ENCODE measurements at places on chromosomes 12 and 14. TPM values are rescaled to one million over a fixed set of nuclear protein-coding genes. Genes with fewer than 3 reads are reported as not detected.

DNA sequence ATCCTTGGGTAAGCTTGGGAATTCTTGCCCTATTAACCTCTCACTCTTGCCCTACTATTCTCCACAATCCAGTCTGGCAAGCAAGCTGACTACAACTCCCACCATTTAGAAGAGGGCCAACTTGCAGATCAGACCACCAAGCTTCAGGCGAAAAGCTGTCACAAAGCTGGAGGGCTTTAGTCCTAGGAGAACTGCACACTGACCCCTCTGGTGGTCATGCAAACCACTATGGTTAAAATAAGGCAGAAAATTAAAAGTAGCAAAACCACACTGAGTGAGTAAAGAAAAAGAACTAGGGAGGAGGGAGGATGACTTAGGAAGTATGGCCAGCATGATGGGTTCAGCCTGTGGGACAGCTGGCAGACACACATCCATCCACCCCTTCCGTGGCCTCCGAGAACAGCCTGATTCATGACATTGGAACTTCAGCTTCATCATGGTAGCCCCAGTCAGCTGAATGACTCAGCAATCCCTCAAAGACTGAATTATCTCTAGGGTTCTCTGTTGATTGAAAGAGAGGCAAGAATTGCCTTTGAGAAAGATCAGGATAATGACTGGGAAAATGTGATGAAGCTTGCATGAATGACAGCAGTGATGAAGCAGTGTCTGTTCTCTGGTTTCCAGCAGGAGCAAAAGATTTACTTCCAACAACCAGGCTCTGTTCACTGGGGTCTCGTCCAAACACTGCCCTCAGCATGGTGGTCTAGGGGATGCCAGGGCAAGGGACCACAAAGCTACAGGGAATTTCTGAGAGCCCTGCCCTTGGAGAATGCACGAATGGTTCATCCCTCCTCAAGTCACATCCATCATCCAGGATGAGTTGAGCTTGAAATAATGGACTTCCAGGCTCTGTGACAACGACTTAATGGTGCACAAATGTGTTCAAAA is 24.4 kb downstream of the PITPNM2 start:
- peak; percentile 99 for DNase-seq

GRCh38 chr12:106598003-106598402 is 15.2 kb downstream of the RFX4 start:
- DNase-seq: no peak

GRCh38 chr12:54329759-54330158 is 4.8 kb downstream of the COPZ1 start:
- DNase-seq: peak; percentile 9

DNA sequence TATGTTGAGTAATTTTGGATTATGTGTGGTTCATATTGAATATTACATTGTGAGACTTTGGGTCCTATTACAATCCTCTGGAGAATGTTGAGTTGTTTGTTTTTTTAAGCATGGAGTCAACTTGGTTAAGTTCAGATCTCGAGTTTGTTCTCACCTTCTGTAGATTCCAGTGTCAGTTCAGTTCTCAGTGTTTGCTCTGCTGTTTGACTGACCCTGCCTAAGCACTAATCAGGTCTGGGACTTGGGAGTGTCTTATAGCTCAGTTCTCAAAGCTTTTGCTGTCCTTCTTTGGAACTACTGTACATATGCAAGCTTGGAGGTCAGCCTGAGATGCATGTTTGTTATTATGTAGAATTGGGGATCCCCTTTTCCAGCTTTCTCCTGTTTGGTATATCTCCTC is 63.1 kb downstream of the DIP2B start:
- DNase-seq: peak; percentile 64

DNA sequence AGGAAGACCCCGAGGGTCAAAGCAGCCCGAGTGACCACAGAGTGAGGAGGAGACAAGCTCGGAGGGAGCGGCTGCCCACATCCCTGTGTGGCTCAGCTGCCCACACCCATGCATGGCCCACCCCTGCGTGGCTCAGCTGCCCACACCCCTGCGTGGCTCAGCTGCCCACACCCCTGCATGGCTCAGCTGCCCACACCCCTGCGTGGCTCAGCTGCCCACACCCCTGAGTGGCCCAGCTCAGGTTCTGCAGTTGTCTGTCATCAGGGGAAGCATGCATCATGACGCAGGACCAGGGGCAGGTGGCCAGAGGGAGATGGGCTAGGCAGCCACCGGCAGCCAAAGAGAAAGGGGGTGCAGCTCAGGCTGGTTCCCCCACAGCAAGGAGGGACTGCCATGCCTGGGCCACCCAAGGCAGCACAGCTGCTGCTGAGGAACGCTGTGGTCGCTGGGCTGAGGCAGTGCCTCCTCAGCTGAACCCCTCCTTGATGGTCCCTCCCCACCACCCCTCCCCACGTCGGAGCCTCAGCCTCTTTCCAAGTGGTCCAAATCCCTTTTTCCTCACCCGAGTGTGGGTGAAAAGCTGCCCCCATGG is 33.3 kb upstream of the NUDT14 start:
- DNase-seq: no peak

DNA sequence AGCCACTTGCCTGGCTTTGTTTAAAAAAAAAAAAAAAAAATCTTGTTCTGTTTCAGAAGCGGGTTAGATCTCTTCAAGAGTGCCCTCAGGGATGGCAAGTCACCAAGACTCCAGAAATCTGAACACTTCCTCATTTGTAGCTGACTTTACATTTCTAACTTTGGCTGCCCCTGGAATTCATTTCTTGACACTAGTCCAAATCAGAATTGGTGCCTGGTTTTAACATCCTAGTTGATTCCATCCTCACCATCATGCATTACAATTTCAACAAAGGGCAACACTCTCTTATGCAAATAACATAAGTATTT is 295.5 kb downstream of the RMST start:
- DNase-seq: no peak

DNA sequence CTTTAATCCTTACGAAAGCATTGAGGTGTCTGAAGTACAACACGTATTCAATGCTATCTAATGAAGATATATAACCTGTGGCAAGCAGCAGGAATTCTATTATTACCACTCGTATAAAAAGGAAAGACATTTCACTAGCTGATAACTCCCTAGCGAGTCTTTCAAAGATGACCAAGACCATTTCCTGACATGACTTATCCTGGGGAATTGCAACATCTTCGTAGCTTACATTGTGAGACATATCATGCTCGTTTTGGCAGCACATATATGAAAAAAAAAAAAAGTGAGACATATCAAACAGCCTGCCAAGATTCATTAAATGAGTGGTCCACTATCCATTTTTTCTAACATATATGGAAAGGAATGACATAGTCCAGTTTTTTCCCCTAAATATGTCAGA is 337.0 kb downstream of the FSCB start:
- DNase-seq: no peak

GRCh38 chr14:99872786-99873440 is 79.7 kb downstream of the EML1 start:
- DNase-seq: peak; percentile 11

DNA sequence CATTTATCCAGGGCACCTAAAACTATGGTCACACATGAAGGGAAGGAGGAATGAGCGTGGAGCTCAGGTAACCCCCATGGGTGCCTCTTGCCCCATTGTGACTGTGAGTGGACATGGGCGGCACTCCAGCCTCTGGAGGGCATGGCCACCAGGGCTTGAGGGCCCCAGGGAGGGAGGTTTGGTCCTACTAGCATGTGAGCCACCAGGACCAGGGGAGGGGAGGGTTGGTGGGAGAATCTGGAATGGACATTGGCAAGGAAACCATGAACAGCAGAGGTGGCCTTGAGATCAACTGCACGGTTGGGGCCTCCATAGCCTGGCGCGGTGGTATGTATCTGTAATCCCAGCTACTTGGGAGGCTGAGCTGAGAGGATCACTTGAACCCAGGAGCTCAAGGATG is 623.6 kb downstream of the AACS start:
- no peak for DNase-seq

DNA sequence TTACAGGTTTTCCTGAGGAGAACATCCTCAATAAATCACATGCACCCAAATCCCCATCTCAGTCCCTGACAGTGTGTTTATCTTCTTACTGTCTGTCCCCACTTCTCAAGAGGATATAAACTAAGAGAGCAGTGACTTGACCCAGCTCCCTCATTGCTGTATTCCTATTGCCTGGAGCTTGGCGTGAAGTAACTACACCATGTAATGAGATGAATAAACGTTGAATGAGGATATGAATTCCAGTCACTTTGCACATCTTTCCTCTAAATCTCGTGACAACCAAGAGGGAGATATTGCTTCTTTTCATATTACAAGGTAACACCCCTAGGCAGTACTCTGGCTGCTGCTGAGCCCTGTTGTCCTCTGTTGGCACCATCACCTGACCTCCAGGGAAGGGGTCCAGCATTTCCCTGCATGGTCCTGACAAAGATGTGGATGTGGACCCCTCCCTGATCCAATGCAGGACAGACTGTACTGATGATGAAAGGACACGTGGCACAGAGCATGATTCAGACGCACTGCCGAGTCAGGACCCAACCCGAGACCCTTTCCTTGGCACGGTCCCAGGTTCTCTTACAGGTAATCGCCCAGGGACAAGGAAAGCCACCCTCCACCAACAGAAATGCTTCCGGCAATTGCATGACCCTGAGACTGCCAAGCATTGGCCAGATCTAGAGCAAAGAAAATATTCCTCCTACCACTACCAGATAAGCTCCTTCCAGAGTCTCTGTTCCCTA is 47.7 kb upstream of the CPM start:
- no peak for DNase-seq

DNA sequence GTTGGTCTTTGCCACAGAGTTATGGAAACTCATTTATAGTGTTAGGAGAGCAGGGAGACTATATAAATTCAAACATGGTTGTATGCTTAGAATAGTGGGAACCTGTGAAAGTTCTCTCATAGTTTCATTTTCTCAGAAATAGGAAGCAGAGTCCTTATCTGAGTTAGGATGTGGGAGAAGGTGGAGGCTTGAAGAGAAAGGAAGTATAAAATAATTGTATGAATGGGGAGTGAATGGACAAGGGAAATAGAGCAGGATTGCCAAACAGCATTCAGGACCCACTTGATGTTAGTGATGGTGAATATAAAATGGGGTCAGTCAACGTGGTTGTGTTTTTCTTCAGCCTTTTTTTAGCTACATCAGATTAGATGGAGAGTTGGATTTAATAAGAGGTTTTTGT is 34.0 kb upstream of the TPH2 start:
- no peak for DNase-seq

- no peak for DNase-seq
Measured at GRCh38 chr14:68409387-68409786, 383.5 kb downstream of the ZFP36L1 start.

GRCh38 chr12:75812271-75813018 is 219.1 kb downstream of the PHLDA1 start:
- peak; percentile 69 for DNase-seq

- DNase-seq: no peak
Measured at GRCh38 chr12:65460063-65460462, 181.6 kb downstream of the MSRB3 start.

PMCH gene
- not detected for total RNA-seq

GPX2 gene
- total RNA-seq: not detected

FIGNL2 gene
- not detected for total RNA-seq

SSPN gene
- total RNA-seq: 4.1 TPM

ARG2 gene
- 26.4 TPM for total RNA-seq

KRT82 gene
- total RNA-seq: not detected

KRT79 gene
- total RNA-seq: not detected

PLCZ1 gene
- total RNA-seq: not detected

TSHR gene
- total RNA-seq: not detected

HELB gene
- 2.0 TPM for total RNA-seq
